ENCODE measurements at places on chromosomes 7 and 10. TPM values are rescaled to one million over a fixed set of nuclear protein-coding genes. Genes with fewer than 3 reads are reported as not detected.

ZKSCAN5 gene
- 8.4 TPM for total RNA-seq

KIF5B gene
- 97.4 TPM for total RNA-seq

NKX2-3 gene
- total RNA-seq: not detected

LRRC18 gene
- not detected for total RNA-seq

AKR1D1 gene
- not detected for total RNA-seq

HOXA6 gene
- total RNA-seq: not detected

PNLIP gene
- not detected for total RNA-seq

DNA sequence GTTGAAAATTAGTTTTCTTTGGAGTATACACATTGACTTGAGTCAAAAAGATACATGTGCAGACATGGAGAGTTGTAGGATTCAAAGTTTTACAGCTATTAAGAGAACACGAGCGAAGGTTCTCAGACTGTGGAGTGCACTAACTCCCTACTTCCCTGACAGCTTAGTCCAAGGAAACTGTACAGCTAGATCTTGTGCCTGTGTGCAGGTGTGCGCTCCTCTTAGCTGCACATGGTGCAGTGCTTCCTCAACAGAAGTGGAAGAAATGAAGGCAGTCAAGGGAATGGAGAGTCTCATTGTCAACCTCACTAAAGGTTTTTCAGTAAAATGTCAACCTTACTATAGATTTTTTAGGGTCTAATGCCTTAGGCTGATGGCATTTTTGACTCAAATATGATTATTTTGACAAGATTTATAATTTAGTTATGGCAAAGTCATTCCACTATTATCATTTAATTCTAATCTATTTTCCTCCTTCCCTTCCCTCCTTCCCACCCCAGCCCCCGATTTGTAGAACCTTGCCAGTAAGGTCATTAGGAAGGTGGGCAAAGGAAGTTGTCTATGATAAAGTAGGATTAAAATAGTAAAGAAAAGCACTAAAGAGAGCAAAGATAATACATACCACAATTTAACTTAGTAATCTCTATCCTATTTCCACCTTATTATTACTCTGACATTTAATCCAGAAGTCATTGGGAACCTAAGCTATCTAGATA, 13.6 kb downstream of the PDK4 start:
- H3K36me3 ChIP-seq: no peaks in the 10 kb centered on the region
- H3K4me3 ChIP-seq: no peak overlapping the region
- no peaks in the 10 kb centered on the region for H3K27me3 ChIP-seq
- H3K4me1 ChIP-seq: no peaks in the 10 kb centered on the region

DNA sequence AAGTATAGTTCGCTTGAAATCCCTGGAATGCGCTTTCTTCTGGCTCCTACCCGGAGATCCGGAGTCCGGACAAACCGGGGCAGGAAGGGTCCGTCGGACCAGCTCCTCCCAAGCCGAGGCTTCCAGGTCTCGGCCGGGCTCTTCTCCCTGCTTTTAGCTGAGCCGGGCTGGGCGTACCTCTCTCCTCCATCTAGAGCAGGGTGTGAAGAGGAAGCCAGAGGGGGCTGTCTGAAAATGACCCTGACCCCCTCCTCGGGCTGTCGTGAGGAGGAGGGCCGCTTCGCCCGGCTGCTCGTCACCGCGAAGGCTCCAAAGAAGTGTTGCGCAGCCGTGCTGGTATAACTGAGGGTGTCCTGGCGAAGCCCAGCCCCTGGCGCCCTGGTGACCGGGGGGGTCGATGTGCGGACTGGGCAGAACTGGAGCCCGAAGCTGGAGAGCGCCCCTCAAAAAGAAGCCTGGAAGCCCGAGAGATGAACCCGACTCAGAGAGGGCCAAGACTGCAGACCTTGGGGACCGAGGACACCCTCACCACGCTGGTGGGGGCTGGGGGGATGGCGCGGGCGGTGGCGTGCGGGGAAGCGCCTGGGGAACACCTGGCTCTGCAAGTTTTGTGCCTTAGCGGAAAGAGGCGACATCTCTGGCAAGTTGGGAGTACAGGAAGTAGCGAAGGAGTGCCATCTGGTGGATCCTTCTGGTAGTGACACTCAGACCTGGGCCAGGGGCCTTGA, 5.7 kb downstream of the KAZALD1 start:
- DNase-seq: peak; percentile 63
- H3K27ac ChIP-seq: peak overlapping the region; percentile 43

GRCh38 chr7:149820622-149821190, 17.5 kb upstream of the ZNF862 start:
- H3K27ac ChIP-seq: no peak overlapping the region
- no peaks in the 10 kb centered on the region for H3K27me3 ChIP-seq
- no peaks in the 10 kb centered on the region for H3K4me1 ChIP-seq

GRCh38 chr10:122310311-122311050, 39.4 kb downstream of the BTBD16 start:
- H3K36me3 ChIP-seq: no peaks in the 10 kb centered on the region
- no peak overlapping the region for H3K4me3 ChIP-seq
- H3K4me1 ChIP-seq: no peaks in the 10 kb centered on the region
- DNase-seq: no peak

DNA sequence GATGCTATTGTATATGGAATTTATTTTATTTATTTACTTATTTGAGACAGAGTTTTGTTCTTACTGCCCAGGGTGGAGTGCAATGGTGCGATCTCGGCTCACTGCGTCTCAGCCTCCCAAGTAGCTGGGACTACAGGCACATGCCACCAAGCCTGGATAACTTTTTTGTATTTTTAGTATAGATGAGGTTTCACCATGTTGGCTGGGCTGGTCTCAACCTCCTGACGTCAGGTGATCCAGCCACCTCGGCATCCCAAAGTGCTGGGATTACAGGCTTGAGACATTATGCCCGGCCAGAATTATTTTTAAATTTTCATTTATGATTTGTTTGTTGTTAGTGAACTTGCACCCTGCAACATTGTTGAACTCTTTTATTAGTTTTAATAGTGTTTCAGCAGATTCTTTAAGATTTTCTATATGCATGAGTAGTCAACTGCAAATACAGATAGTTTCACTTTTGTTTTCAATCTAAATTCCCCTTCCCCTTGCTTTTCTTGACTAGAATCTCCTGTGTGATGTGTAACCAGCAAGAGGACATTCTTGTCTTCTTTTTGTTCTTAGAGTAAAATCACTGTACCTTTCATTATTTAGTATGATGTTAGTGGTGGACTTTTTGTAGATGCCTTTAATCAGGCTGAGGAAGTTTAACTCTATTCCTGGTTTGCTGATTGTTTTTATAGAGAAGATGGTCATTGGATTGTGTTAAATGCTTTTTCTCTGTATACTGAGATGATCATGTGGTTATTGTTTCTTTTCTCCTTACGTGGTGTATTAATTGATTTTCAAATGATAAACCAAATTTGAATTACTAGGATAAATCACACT, 27.8 kb downstream of the ZNF33A start:
- peaks cover 8% of the 10 kb centered on the region for H3K4me1 ChIP-seq
- H3K27ac ChIP-seq: no peak overlapping the region
- no peaks in the 10 kb centered on the region for H3K36me3 ChIP-seq

DNA sequence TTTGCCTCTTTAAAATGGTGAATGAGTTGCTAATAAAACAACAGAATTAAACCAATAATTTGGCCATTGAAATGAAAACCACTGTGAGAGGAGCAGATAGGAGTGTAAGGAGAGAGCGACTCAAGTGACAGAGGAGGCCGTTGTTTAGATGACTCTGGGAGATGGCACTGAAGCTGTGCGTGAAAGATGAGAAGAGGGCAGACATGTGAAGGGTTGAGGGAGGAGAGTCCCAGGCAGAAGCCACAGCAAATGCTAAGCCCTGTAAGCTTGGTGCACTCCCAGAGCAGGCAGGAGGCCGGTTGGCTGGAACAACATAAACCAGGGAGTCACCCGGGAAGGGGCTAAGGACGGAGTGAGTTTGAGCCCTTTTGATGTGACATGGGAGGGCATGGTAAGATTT, 814 bp upstream of the OPALIN start:
- H3K36me3 ChIP-seq: no peaks in the 10 kb centered on the region
- H3K4me3 ChIP-seq: no peak overlapping the region
- H3K4me1 ChIP-seq: no peaks in the 10 kb centered on the region
- no peaks in the 10 kb centered on the region for H3K27me3 ChIP-seq

DNA sequence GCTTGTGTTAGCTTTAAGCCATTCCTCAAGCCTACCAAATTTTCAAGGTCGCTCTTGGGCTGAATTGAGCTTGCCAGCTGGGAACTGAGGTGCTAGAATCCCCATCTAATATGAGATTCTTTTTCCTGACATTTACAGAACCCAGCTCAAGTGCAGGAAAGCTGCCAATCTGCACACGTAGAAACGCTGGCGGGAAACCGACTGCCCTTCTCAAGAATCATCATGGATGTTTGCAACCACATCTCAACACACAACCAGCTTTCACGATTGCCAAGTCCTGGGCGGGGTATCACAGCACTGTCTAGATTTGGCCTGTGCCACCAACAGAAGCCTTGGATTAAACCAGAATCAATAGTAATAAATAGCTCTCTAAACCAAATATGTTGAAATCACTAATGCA, 203.7 kb downstream of the DIP2C start:
- no peaks in the 10 kb centered on the region for H3K27me3 ChIP-seq
- H3K4me3 ChIP-seq: peak overlapping the region; percentile 34
- H3K4me1 ChIP-seq: peaks cover 9% of the 10 kb centered on the region
- no peak overlapping the region for H3K27ac ChIP-seq
- no peak for DNase-seq
- H3K36me3 ChIP-seq: no peaks in the 10 kb centered on the region

GRCh38 chr10:110827410-110827809, 44.3 kb upstream of the PDCD4 start:
- H3K4me1 ChIP-seq: no peaks in the 10 kb centered on the region
- no peak overlapping the region for H3K4me3 ChIP-seq
- DNase-seq: no peak
- no peaks in the 10 kb centered on the region for H3K27me3 ChIP-seq
- H3K36me3 ChIP-seq: no peaks in the 10 kb centered on the region

- DNase-seq: no peak
- no peaks in the 10 kb centered on the region for H3K4me1 ChIP-seq
- no peak overlapping the region for H3K4me3 ChIP-seq
- no peak overlapping the region for H3K27ac ChIP-seq
- no peaks in the 10 kb centered on the region for H3K27me3 ChIP-seq
Observed at GRCh38 chr7:122261442-122261841, 43.1 kb downstream of the FEZF1 start.

- no peak overlapping the region for H3K27ac ChIP-seq
- H3K4me1 ChIP-seq: no peaks in the 10 kb centered on the region
- no peak for DNase-seq
- H3K27me3 ChIP-seq: no peaks in the 10 kb centered on the region
- H3K36me3 ChIP-seq: peaks cover 4% of the 10 kb centered on the region
- no peak overlapping the region for H3K4me3 ChIP-seq
Observed at GRCh38 chr7:158910254-158911053, 54.1 kb downstream of the DYNC2I1 start.

DNA sequence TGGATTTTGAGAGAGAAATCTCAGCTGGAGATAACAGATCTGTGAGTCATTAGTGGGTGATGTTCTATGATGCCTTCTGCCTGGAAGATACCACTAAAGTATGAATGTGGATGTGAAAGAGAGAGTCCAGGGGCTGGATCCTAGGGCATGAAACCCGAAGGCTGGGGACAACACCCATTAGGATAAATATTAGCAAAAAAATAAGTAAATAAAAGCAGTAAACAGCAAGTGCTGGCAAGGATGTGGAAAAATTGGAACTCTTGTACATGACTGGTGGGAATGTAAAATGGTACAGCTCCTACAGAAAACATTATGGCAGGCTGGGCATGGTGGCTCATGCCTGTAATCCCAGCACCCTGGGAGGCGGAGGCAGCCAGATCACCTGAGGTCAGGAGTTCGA, 16.6 kb upstream of the MGMT start:
- no peaks in the 10 kb centered on the region for H3K4me1 ChIP-seq
- no peaks in the 10 kb centered on the region for H3K36me3 ChIP-seq
- no peak overlapping the region for H3K27ac ChIP-seq
- no peak overlapping the region for H3K4me3 ChIP-seq
- no peaks in the 10 kb centered on the region for H3K27me3 ChIP-seq
- DNase-seq: no peak

GRCh38 chr7:50664461-50664922, 99.3 kb upstream of the DDC start:
- no peaks in the 10 kb centered on the region for H3K27me3 ChIP-seq
- DNase-seq: no peak
- H3K27ac ChIP-seq: no peak overlapping the region
- H3K4me1 ChIP-seq: peaks cover 55% of the 10 kb centered on the region

DNA sequence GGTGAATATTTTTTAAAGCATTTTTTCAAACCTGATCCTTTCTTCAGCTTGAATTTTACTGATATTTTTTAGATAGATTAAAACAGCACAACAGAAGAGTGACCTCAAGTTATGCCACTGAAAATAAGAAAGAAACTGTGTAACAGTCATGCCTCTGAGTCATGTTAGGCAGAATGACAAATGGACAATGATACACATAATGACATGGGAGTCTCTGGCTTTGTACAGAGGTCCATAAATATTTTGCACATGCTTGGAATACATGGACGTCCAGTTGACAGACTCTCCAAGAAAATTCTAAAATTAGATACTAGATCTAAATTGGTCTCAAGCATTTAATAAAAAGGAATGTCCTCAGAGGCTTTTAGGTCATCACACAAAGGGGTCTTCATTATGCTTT, 21.9 kb upstream of the SEMA3A start:
- H3K27me3 ChIP-seq: no peaks in the 10 kb centered on the region
- H3K27ac ChIP-seq: no peak overlapping the region
- DNase-seq: no peak
- no peaks in the 10 kb centered on the region for H3K36me3 ChIP-seq
- H3K4me3 ChIP-seq: no peak overlapping the region
- H3K4me1 ChIP-seq: no peaks in the 10 kb centered on the region

- peak; percentile 34 for DNase-seq
- H3K27me3 ChIP-seq: no peaks in the 10 kb centered on the region
- no peak overlapping the region for H3K4me3 ChIP-seq
- no peak overlapping the region for H3K27ac ChIP-seq
Observed at GRCh38 chr7:138625849-138626230, 75.3 kb downstream of the SVOPL start.

DNA sequence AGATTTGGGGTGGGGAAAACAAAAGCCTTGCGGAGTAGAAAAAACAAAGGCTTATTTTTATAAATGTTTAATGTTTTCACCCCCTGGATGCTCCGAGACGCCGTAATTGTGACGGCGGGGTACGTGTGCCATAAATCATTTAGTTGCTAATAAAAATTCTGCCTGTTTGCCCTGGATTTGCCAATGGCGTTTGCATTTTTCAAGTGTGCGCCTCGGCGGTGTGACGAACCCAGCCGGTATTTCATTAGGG, 2.5 kb upstream of the TNRC18 start:
- no peak for DNase-seq
- H3K4me1 ChIP-seq: peaks cover 55% of the 10 kb centered on the region
- H3K27ac ChIP-seq: peak overlapping the region; percentile 85
- H3K4me3 ChIP-seq: no peak overlapping the region

- DNase-seq: no peak
- H3K27me3 ChIP-seq: no peaks in the 10 kb centered on the region
- H3K36me3 ChIP-seq: no peaks in the 10 kb centered on the region
Observed at GRCh38 chr10:59131666-59132065, 44.8 kb upstream of the PHYHIPL start.

- H3K4me3 ChIP-seq: no peak overlapping the region
- no peaks in the 10 kb centered on the region for H3K4me1 ChIP-seq
- peaks cover 3% of the 10 kb centered on the region for H3K27me3 ChIP-seq
- no peaks in the 10 kb centered on the region for H3K36me3 ChIP-seq
- no peak overlapping the region for H3K27ac ChIP-seq
Observed at GRCh38 chr10:132523561-132524442, 13.8 kb upstream of the INPP5A start.
